ENCODE measurements at places on chromosomes 3 and 15. TPM values are rescaled to one million over a fixed set of nuclear protein-coding genes. Genes with fewer than 3 reads are reported as not detected.

GRCh38 chr3:158100681-158101080 lies 5.5 kb downstream of the SHOX2 start:
- no peak for DNase-seq

DNA sequence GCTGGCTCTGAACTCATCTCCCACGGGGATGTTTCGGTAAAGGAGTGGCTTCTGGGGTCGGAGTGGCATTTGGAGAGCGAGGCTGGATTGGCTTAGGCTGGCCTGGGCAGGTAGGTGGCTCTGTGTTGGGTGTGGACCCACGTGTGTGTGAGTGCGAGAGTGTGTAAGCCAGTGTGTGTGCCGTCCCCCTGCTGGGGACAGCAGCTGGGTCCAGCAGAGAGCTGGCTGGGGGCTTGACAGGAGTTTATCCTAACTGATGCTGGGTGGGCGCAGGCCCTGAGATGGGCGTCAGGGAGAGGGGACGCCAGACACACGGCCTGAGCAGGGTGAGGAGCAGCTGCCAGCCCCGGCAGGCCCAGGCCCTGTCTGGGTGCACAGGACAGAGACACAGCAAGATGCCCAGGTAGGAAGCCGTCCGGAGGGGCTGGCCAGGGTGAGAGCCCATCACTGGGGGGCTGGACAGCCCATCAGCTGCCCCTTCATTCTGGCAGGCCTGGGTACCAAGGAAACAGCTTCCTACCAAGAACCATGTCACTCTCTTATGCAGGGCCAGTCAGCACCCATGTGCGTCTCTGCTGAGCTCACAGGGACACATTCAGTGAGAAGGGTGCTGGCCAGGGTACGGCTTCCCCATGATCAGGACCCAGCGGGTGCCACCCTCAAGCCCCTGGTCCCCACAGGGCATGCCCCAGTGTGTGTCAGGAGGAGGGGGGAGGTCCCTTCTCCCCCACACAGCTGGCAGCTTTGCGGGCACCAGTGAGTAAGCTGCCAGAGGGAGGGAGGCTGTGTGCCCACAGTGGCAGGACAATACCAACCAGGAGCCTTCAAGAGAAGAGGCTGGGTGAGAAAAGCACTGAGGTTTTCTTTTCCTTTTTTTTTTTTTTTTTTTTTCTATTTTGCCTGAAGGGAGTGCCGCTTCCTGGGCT lies 1.1 kb downstream of the PAK6 start:
- no peak for DNase-seq

- DNase-seq = no peak
These were observed 253.3 kb downstream of the TJP1 start for GRCh38 chr15:29568840-29569532.

The ALDH1A2 gene
- 24.4 TPM for total RNA-seq

DNA sequence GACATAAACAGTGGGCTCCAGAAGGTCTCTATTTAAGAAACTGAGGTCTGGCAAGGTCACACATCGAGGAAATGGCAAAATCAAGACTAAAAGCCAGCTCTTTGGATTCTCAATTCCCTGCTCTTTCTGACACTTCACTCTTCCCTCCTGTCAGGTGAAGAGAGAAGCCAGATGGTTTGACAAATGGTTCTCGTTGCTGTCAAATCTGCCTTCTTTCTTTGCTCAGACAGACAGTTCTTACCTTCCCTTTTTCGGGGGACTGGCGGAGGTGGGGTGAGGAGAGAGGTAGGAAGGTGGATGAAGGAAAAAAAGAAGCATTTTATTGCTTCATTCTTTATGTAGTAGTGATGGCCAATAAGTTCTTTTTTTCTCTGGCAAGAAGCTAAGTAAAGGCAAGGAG lies 133.4 kb downstream of the LPP start:
- DNase-seq = no peak

The ZNF710 gene
- 7.0 TPM for total RNA-seq

The PRTG gene
- total RNA-seq = 1.3 TPM

DNA sequence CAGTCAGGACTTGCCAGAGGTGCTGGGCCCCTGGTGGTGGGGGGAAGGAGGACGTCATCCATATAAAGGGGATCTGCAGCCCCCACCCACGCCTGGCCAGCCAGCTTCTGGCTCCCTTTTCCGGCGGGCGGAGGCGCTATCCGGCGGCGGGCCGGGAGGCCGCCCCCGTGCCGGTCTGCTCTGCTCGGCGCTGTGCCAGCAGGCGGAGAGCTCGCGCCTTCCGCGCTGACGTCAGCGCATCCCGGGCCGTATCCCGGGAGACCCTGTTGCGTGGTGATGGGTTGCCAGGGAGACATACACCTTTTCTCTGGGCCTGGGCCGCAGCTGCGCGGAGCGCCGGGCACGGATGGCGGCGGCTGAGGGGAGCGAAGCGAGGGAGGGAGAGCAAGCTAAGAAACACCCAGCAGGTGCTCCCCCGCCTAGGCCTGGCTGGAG lies 1.1 kb downstream of the FAM131A start:
- peak; percentile 91 for DNase-seq

The GOLGA8J gene
- not detected for total RNA-seq

DNA sequence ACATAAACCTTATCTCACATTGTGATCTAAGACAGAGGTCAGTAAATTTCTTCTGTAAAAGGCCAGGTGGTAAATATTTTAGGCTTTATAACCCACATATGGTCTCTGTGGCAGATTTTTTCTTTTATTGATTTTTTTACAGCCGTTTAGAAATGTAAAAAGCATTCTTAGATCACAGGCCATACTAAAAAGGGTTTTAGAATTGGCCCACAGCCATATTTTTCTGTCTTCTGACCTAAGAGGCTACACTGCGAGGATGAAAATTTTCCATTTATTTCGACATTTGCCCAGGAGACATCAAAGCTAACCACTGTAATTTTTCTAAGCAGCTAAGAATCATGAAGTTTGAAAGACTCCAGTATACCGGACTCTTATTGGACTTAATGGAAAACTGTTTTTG lies 377.2 kb upstream of the SGO1 start:
- DNase-seq = no peak

GRCh38 chr3:38562467-38562925 lies 66.4 kb downstream of the EXOG start:
- no peak for DNase-seq

DNA sequence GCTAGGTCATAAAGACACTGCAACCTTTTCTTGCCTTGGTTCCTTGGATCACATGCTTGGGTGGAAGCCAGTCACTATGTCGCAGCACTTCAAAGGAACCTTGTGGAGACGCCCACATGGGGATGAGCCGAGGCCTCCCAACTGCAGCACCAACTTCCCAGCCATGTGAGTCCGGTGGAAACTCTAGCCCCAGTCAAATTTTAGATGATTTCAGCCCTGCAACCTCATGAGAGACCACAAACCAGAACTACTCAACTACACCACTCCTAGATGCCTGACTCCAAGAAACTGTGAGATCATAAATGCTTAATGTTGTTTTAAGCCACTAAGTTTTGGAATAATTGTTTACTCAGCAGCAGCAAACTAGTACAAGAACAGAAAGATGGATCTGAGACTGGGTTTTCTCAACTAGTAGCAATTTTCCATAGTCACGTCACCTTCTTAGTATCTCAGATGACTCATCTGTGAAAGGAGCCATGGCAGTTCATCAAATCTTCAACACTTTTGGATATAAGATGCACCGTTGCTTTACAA lies 86.5 kb downstream of the MB21D2 start:
- DNase-seq = no peak

DNA sequence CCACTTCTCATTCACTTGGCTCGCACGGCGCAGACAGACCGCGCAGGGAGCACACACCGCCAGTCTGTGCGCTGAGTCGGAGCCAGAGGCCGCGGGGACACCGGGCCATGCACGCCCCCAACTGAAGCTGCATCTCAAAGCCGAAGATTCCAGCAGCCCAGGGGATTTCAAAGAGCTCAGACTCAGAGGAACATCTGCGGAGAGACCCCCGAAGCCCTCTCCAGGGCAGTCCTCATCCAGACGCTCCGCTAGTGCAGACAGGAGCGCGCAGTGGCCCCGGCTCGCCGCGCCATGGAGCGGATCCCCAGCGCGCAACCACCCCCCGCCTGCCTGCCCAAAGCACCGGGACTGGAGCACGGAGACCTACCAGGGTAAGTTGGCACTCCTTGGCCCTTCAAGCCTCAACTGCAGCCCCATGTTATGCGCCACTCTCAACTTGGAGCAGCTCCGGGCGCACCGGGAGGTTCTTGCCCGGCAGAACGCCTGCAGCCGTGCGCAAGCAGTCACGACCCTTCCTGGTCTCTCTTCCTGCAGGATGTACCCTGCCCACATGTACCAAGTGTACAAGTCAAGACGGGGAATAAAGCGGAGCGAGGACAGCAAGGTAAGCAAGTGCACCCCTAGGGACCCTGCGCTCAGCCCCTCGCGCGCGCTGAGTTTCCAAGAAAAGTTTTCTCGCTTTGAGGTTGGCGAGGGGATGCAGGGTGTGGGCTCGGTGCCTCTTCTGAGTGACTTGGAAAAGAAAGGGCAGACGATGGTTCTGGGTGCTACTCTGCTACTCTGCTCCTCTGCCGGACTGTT lies at the start of gene BHLHE40:
TSS of gene BHLHE40 (plus strand) at position 10 of the 801 bp plus-strand sequence. CDS start at position 292, 282 bp downstream.
- peak; percentile 56 for DNase-seq

The OCA2 gene
- not detected for total RNA-seq

The OIP5 gene
- 0.21 TPM for total RNA-seq

- DNase-seq = no peak
These were observed 62.9 kb downstream of the SLC28A2 start for GRCh38 chr15:45314960-45315359.

GRCh38 chr3:27125821-27126501 lies 243.2 kb downstream of the NEK10 start:
- no peak for DNase-seq

DNA sequence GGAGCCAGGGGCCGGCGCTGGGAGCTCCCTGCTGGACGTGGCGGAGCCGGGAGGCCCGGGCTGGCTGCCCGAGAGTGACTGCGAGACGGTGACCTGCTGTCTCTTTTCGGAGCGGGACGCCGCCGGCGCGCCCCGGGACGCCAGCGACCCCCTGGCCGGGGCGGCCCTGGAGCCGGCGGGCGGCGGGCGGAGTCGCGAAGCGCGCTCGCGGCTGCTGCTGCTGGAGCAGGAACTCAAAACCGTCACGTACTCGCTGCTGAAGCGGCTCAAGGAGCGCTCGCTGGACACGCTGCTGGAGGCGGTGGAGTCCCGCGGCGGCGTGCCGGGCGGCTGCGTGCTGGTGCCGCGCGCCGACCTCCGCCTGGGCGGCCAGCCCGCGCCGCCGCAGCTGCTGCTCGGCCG lies 1.5 kb downstream of the SMAD6 start:
- peak; percentile 57 for DNase-seq

GRCh38 chr3:36381311-36381956 lies 1.1 kb downstream of the STAC start:
- DNase-seq = no peak

- DNase-seq = peak; percentile 38
These were observed 662 bp downstream of the TMEM108 start for GRCh38 chr3:133038731-133039375.

DNA sequence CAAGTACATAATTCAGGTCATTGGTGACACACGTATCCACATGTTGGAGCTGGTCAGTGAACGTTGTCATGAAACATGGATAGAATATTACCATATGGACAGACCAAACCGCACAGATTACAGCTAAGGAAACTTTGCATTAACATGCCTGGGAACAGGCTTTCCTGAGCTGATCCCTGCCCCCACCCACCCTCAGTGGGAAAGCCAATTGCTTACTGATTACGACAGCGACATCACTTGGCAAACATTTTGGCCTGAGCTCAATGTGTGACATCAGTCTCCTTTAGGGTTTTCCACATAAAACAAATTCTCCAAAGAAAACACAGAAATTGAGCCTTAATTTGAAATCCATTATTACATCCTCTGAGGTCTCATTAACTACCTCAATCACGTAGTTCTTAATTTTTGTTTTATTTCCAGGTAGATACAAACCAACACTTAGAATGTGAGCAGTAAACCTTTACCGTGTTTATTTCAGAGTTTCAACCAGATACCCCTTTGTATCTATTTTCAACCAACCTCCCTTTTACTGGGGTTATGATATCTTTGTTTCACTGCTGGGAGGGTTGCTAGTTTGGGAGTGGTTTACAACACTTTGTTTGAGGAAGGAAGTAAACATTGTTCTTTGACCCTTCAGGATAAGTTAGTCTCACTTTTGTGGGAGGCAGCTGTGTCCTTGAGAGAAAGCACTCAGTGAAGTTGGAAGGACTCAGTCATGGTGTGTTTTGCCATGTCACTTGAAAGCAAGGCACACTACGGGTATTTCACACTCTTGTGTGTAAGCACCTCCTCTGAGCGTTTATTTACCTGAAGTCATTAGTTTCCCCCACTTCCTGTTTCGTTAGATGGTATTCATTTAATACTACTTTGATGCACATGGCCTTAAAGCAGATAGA lies 103.1 kb downstream of the CMSS1 start:
- DNase-seq = peak; percentile 84

GRCh38 chr3:107958146-107958545 lies 132.7 kb downstream of the CD47 start:
- DNase-seq = no peak

The C3orf49 gene
- total RNA-seq = not detected

The BCHE gene
- total RNA-seq = 11.9 TPM

- no peak for DNase-seq
These were observed 64.3 kb upstream of the PLCL2 start for GRCh38 chr3:16820485-16820884.
